Dermis blood vessel endothelial cell (primary cell): ENCODE measurements at places on chromosomes 3 and 15. TPM values are rescaled to one million over a fixed set of nuclear protein-coding genes. Genes with fewer than 3 reads are reported as not detected.

PLCH1 gene
- total RNA-seq, result under 0.01 TPM in 1 of 2 replicates, not detected in the other

LRRIQ4 gene
- total RNA-seq, result not detected in 2 replicates

IRAK2 gene
- total RNA-seq, result 42.5 and 55.6 TPM in 2 replicates

SLC15A2 gene
- 0.33 and 0.34 TPM in 2 replicates for total RNA-seq

DNA sequence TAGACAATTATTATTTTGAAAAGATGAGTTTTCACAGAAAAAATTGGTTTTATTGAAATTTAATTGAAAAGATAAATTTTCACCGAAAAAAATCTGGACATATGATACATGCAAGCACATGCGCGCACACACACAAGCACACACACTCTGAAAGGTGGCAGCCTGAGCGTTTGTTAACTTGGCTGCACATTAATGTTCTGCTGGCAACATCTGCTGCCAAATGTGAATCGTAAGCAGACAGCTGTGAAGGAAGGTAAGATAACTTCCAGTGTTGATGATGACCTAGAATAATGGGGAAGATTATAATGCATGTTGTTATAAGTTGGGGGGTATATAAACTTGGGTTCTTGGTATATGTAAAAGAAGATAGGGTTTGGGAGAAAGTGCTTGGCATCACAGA is 18.4 kb upstream of the CMTM7 start:
- DNase-seq, result no peak

DNA sequence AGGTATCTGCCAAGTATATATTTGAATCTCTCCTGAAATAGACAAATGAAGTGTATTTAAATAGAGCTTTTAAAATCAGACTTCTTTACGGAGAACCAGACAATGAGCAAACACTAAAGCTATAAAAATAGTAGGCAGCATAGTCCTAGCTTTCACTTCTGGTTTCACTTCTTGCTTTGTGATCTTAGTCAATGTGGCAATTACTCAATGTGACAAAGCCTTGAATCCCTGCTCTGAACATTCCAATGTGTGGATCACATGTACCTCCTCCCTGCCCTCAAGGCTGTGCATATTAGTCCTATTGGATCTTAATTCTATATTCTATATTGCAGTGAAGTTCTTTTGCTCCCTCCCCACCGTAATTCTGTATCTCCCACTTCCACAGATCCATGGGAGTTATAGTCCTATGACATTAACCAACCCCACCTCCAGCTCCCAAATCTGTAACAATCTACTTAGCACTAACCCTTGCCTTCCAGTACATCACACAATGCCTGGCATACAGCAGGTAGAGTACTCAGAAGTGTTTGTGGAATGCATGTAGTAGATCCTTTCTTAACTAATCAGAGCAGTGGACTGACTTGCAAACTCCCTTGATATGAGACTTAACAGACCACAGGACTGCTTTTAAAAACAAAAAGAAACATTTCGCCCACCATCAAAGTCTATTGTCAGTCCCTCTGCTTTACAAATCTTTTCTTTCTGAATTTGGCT is 24.3 kb upstream of the CP start:
- peak; percentile 25 for DNase-seq

GRCh38 chr15:101614001-101614585 is 38.1 kb downstream of the TM2D3 start:
- no peak for DNase-seq

GRCh38 chr3:74048699-74049098 is 424.0 kb upstream of the PDZRN3 start:
- DNase-seq, result no peak

DNA sequence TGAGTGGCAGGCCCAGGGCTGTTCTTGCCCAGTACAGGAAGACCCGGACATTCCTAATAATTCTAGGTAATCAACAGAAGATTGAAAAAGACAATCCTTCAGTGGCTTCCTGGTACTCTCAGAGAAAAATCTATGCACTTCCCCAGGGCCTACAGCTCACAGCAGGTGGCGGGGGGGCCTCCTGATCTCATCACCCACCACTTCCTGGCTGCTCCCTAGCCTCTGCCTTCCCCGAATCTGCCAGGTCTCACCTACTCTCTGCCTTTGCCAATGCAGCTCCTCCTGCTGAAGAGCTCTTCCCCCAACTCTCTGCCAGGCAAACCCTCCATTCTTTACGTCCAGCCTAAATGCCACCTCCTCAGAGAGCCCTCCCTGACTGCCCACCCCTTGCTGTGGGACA is 37.5 kb downstream of the EHD4 start:
- DNase-seq, result peak; percentile 87

DNA sequence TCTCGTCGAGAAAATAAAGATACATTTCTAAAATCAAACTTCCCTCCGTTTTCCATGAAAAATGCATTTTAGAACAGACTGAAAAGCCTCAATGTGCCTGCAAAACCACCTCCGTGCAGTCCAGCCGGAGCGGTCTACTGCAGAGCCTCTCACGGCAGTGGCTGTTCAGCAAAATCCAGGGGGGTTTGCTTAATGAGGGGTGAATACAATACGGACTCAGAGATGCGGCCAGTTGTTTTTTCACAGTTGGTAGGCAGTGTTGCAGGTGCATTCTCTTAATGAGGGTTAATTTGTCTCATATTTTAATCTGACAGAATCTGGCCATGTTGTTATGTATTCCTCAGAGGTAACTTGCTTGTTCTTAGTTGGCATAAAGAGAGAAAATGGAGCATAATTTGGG is 223.0 kb downstream of the EBLN2 start:
- DNase-seq, result no peak
